ENCODE measurements at places on chromosomes 4 and X.

DNA sequence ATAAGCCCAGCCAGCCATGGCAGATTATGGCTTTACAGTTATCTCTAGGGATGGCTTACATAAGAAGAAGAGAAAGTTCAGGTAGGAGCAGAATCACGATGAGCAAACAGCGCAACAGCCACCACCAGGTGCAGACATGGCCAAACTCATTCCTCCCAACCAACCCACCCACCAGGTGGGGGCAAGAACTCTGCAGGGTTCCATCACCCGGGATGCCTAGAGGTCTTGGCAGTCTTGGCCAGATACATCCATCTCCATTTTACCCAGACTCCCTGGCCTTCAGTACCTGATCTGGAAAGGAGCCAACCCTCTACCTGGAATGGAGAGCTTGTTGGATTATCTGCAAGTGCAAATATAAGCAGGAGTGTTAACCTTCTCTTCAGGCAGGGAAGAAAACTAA is 7.5 kb downstream of the TSC22D3 start:
- DNase-seq = no peak

DNA sequence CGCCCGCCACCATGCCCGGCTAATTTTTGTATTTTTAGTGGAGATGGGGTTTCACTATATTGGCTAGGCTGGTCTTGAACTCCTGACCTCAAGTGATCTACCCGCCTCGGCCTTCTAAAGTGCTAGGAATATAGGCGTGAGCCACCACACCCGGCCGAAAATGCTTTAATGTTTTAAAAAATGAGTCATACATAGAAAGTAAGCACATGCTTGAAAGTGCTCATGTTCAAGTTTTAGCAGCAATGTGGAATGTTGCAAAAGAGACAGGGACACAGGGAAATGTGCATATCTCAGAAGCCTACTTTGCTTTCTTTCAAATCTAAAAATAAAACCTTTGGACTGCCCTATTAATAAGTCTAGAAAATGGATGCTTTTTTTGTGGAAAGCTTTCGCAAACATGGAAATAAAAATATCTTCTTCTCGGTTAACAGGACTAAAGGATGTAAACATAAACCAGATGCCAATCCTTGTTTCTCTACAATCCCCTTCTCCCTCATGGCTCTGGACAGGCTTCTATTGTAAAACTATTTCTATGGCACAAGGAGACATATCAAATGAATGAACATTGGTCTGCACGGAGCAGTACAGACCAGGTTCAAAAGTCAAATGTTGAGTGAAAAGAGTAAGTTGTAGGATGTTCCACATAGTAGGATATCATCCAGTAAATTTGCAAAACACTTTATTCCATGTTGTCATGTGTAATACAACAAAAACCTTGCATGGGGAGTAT is 15.0 kb downstream of the MECP2 start:
- DNase-seq = peak; percentile 72

- DNase-seq = peak; percentile 10
Observed at GRCh38 chr4:152501846-152502536, 33.9 kb downstream of the FBXW7 start.

DNA sequence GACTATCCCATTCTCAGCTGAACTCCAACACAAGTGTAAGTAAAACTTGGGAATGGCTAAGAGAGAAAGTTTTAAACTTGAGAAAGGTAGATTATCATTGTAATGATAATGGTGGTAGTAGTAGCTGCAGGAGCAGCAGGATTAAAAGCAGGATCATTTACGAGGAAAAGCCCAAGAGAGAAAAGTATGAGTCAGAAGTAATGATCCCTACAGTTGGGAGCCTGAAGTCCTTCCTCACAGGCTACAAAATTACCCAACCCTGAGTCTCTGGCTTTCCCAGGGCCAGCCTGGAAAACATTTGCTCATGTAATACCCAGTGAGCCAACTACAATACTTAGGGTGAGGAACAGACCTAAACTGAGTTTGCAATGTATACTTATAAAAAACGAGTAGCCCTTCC is 4.4 kb upstream of the PRDM8 start:
- DNase-seq = peak; percentile 79

DNA sequence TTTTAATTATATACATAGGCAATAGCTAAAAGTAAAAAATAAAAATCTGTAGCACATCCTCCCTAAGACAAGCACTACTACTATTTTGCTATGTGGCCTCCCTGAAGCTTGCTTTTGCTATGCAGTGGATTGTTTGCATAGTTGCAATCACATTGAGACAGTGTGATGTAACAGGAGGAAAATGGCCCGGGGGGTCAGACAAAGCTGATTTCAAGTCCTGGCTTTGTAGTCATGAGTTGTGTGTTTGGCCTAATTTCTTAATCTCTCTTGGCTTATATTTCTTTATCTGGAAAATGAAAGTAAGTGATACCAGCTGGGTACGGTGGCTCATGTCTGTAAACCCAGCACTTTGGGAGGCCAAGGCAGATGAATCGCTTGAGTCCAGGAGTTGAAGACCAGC is 166.6 kb downstream of the LHFPL1 start:
- DNase-seq = peak; percentile 85

DNA sequence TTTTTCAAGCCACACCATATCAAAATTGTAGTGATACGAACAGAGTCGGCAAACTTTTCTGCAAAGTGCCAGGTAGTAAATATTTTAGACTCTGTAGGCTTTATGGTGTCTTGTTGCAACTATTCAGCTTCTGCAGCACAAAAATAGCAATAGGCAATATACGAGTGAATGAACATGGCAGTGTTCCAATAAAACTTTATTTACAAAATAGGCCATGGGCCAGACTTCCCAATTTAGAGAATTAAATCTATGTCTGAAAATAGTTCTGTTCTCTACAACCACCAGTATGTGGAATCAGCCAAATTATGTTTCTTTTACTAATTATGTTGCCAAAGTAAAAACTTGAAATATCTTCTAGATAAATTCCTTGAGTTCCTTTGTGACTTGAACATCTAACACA is 56.5 kb downstream of the NCAPG start:
- DNase-seq = no peak

GRCh38 chrX:105314458-105314857 is 94.0 kb upstream of the TEX13A start:
- DNase-seq = peak; percentile 70

- DNase-seq = no peak
Observed at GRCh38 chr4:63580796-63581475, 828.3 kb downstream of the TECRL start.

DNA sequence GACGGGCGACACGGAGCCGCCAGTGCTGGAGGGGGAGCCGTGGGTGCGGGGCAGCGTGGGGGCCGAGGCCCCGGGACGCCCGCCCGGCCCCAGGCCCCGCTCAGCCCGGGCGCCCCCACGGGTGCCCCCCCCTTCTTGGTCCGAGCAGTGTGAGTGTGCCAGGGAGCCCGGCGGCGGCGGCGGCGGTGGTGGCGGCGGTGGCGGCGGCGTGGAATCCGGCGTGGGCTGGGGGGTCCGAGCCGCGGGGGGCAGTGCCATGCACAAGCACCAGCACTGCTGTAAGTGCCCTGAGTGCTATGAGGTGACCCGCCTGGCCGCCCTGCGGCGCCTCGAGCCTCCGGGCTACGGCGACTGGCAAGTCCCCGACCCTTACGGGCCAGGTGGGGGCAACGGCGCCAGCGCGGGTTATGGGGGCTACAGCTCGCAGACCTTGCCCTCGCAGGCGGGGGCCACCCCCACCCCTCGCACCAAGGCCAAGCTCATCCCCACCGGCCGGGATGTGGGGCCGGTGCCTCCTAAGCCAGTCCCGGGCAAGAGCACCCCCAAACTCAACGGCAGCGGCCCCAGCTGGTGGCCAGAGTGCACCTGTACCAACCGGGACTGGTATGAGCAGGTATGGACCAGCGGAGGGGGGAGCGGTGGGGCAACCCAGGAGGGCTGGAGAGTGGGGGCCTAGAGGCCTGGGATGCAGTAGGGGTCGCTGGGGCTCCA is 466 bp downstream of the DLG3 start:
- DNase-seq = no peak

DNA sequence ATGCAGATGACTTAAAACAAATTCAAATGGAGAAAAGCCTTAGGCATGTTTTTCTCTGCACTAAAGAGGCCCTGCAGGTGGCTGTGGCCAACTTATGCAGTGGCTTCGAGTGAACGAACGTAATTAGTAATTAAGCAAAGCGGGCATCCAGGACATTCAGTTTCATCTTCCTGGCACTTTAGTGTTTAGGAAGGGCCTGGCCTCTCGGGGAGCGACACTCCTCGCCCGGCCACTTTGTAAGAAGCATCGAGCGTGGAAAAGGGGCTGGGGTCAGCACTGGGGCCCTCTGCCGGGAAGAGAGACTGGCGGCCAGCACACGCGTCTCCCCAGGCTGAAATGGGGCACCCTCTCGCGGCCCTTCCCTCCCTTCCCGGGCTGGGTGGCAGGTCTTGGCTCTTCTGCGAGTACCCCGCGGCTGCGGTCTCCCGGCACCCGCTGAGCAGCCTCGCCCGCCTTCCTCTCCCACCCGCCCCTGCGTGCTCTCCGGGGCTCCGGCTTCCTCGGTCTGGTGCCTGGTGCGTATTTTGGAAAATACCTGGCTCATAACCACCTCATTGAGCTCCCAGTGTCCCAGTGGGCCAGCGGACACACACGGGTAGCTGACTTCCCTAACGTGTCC is 677 bp upstream of the CYP4V2 start:
- peak; percentile 69 for DNase-seq

DNA sequence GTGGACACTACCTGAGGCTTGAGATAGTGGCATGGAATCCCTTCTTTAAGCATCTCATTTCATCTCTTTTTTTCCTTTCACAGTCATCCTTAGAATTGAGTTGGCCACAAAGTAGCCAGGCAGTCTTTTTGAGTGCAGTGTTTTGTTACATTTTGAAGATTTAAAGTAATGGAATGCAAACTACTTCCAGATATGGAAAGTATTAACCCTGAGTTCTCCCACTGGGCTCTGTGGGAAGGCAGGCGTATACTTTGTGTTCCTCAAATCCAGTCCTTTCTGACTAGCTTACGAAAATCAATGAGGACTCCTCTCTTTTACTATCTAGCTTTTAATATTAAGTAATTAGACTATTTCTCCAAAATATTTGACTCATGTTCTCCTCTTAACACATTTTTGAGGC is 29.9 kb downstream of the PCDH10 start:
- DNase-seq = peak; percentile 41

- DNase-seq = no peak
Observed at GRCh38 chr4:79198951-79199587, 126.8 kb downstream of the NAA11 start.

DNA sequence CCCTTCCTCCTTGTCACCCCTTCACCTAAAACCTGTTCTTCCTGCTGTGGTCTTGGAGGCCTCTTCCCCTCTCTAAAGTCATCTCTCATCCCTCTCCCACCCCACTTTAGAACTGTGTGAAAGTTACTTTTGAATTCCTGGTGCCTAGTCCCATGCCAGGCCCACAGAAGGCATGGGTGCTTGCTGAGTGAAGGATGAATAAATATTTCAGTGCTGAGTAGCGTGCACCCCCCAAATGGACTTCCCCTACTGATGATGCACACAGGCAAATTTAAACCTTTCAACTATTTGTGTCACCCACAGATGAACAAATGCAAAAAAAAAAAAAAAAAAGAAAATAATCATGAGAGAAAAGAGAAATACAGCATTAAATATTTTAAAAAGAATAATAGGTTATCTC is 19.8 kb downstream of the PSMD10 start:
- DNase-seq = no peak

- DNase-seq = peak; percentile 61
Observed at GRCh38 chr4:140052050-140052449, 101.9 kb downstream of the MAML3 start.

GRCh38 chrX:15418707-15419181 is 34.5 kb upstream of the VEGFD start:
- DNase-seq = peak; percentile 23

GRCh38 chr4:85946821-85947220 is 413.0 kb downstream of the MAPK10 start:
- no peak for DNase-seq

Measured in adipocyte (in vitro differentiated cells).